ENCODE measurements at places on chromosomes 5 and 9.

- peaks cover 43% of the 10 kb centered on the region for H3K36me3 ChIP-seq
- peaks cover 5% of the 10 kb centered on the region for H3K4me1 ChIP-seq
- H3K4me3 ChIP-seq, result no peak overlapping the region
- no peak for DNase-seq
Observed at GRCh38 chr9:136216541-136217244, 11.8 kb upstream of the LHX3 start.

- peaks cover 31% of the 10 kb centered on the region for H3K4me1 ChIP-seq
- DNase-seq, result no peak
- no peaks in the 10 kb centered on the region for H3K27me3 ChIP-seq
- H3K36me3 ChIP-seq, result peaks cover 12% of the 10 kb centered on the region
- H3K27ac ChIP-seq, result no peak overlapping the region
Observed at GRCh38 chr5:78824831-78825281, 160.3 kb downstream of the ARSB start.

DNA sequence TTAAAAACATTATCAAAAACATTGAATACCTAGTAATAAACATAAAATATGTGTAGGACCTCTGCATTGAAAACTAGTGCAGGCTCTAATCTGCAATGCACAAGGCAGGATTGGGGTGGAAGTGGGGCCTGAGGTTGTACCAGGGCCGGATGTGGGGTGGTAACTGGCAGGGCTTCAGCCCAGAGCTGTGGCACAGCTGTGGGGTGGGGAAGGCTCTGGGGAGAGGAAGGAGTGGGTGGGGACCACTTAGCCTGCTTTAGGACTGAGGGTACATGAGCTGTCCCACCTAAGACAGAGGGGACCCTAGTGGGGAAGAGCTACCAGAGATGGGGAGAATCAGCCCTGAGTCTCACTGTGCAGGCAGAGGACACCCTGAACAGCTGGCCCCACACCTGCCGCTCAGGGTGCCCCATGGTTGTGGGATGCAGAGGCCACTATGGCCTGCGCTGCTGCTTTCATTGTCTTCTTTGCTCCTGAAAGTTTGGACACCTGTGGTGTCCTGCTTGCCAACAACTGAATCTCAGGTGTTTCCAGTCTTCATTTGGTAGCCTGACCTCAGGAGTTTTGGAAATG is 311.4 kb downstream of the TLE4 start:
- no peak overlapping the region for H3K4me3 ChIP-seq
- no peaks in the 10 kb centered on the region for H3K36me3 ChIP-seq
- DNase-seq, result no peak
- no peak overlapping the region for H3K27ac ChIP-seq

DNA sequence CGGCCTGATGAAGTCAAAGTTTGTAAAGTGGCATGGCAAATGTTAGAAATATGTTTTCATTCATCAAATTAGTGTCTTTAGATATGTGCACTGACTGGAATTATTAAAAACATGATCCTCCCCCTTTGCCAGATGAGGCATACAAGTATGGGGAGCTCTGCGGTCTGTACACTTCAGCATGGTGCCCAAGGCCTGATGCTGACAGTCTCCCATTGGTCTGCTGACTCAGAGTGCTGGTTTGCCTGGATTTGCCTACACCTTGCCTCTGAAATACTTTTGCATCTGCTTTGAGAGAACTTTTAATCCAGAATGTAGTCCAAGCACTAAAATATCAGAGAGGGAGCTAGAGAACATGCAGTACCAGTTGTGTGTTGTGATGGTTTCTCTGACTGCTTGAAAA is 354.3 kb upstream of the ACTBL2 start:
- no peak for DNase-seq
- H3K36me3 ChIP-seq, result peaks cover 10% of the 10 kb centered on the region
- H3K4me1 ChIP-seq, result peaks cover 35% of the 10 kb centered on the region
- H3K4me3 ChIP-seq, result no peak overlapping the region
- H3K27ac ChIP-seq, result no peak overlapping the region

DNA sequence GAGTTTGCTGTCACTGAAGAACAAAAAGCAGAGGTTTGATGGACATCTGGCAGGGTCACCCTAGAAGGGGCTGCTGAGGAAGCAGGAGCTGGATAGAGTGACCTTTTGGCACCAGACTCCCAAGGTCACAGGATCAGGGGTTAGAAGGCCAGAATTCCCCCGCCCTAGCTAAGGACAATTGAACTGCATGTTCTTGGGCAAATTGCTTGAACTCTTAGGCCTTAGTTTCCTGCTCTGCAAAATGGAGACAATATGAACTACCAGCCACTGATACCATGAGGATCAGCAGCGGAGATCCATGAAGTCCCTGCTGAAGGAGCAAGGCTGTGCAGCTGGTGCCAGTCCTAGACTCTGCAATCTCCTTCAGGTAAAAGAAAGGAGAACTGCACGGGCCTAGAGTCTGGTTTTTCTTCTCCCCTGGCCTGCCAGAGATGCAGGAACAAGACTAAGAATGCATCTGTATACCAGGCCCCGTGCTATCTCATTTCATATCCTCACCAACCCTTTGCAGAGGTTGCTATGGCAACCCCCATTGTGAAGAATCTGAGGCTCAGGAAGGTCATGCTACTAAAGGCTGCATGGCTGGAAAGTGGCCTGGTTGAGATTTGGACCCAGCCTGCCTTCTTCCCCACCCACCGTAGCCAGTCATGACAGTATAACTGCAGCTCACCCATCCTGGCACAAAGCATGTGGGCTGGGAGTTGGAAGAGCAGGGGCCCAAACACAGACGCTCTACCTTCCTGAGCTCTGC is 33.7 kb downstream of the CAMK2A start:
- H3K4me1 ChIP-seq, result peaks cover 51% of the 10 kb centered on the region
- no peak for DNase-seq
- H3K36me3 ChIP-seq, result no peaks in the 10 kb centered on the region

DNA sequence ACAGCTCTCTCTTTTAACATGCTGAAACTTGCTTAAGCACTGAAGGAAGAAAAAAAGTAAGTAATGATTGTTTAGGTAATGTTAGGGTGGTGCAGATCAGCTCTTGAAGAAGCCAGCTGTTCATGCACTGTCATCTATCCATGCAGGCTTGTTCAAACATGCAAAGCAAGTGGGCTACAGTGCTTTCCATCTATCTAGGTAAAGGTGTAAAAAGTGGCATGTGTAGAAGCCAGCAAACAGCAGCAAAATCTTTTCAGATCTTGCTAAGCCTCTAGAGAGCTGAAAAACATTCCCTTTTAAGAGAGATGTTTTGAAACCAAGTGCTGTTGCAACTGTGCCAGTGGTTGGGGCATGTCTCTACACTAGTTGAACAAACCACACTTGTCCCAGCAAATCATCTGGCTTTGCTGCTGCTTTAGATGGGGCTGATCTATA is 214.4 kb downstream of the EFNA5 start:
- peaks cover 5% of the 10 kb centered on the region for H3K36me3 ChIP-seq
- H3K27me3 ChIP-seq, result peaks cover 2% of the 10 kb centered on the region
- H3K4me3 ChIP-seq, result no peak overlapping the region
- DNase-seq, result no peak

GRCh38 chr9:136001231-136001630 is 40.1 kb upstream of the UBAC1 start:
- peaks cover 29% of the 10 kb centered on the region for H3K4me1 ChIP-seq
- H3K36me3 ChIP-seq, result no peaks in the 10 kb centered on the region
- H3K27ac ChIP-seq, result no peak overlapping the region
- H3K4me3 ChIP-seq, result no peak overlapping the region
- no peak for DNase-seq

- H3K36me3 ChIP-seq, result no peaks in the 10 kb centered on the region
- H3K4me1 ChIP-seq, result no peaks in the 10 kb centered on the region
- no peak overlapping the region for H3K27ac ChIP-seq
Observed at GRCh38 chr5:90897618-90898017, 339.0 kb downstream of the ADGRV1 start.

- H3K36me3 ChIP-seq, result no peaks in the 10 kb centered on the region
- no peak overlapping the region for H3K27ac ChIP-seq
- no peak for DNase-seq
- no peaks in the 10 kb centered on the region for H3K27me3 ChIP-seq
Observed at GRCh38 chr5:100803397-100803796, 99.7 kb downstream of the ST8SIA4 start.

DNA sequence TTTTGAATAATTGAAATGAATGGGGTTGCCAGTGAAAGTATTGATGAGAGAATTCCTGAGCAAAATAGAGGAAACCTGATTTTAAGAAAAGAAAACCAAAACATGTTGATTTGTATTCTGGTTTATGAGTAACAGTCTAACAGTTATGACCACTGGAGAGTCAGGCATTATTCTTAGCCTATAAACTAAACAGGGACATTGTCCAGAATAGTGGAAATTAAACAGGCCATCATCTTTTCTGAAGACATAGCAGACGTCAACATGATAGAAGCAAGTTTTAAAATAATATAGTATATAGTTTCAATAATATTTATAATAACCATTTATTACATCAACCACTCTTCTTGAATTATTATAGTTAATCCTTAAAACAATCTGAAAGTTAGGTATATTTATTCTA is 178.3 kb upstream of the MPDZ start:
- H3K27ac ChIP-seq, result no peak overlapping the region
- no peak for DNase-seq
- H3K4me1 ChIP-seq, result no peaks in the 10 kb centered on the region
- no peak overlapping the region for H3K4me3 ChIP-seq
- H3K27me3 ChIP-seq, result peaks cover 10% of the 10 kb centered on the region

GRCh38 chr5:102294886-102295395 is 1.1 kb downstream of the SLCO4C1 start:
- peaks cover 15% of the 10 kb centered on the region for H3K4me1 ChIP-seq
- no peak overlapping the region for H3K27ac ChIP-seq
- H3K36me3 ChIP-seq, result no peaks in the 10 kb centered on the region
- peaks cover 13% of the 10 kb centered on the region for H3K27me3 ChIP-seq

DNA sequence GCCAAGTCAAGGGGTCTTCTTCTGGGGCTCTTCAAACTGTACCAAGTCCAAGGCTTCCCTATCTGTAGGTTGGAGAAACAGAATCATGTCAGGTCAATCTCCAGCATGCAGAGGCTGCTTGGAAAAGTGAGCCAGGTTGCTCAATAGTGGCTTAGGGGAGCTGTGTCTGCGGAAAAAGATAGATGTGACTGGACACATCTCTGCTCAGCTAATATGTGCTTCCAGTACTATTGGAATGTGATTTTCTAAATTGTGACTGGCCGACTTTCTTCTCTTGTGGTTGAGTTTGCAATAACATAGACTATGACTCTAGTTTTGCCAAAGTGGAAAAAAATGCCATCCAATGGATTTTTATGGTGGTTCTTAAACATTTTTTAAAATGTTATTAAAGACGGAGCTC is 136.7 kb downstream of the BOD1 start:
- DNase-seq, result no peak
- no peak overlapping the region for H3K27ac ChIP-seq
- H3K36me3 ChIP-seq, result no peaks in the 10 kb centered on the region
- no peak overlapping the region for H3K4me3 ChIP-seq
- peaks cover 16% of the 10 kb centered on the region for H3K4me1 ChIP-seq
